Testis (tissue), 5 donors: ENCODE measurements at places on chromosomes 16 and 17. TPM values are rescaled to one million over a fixed set of nuclear protein-coding genes. Genes with fewer than 3 reads are reported as not detected.

Gene PLD6
- total RNA-seq = 44.2 TPM

Gene KRTAP4-9
- not detected for total RNA-seq

Gene TMEM231
- total RNA-seq = 21.2 TPM

Gene GABARAP
- total RNA-seq = 521 TPM

Gene MSLN
- 1.5 TPM for total RNA-seq

Gene SLC5A10
- total RNA-seq = 1.1 TPM

Gene NT5C
- 83.6 TPM for total RNA-seq

GRCh38 chr16:76278980-76279379, 1.8 kb downstream of the CNTNAP4 start:
- no peaks in the 10 kb centered on the region for H3K27me3 ChIP-seq
- no peaks in the 10 kb centered on the region for H3K36me3 ChIP-seq
- H3K4me1 ChIP-seq = no peaks in the 10 kb centered on the region
- H3K4me3 ChIP-seq = no peak overlapping the region

- no peak overlapping the region for H3K4me3 ChIP-seq
- H3K36me3 ChIP-seq = no peaks in the 10 kb centered on the region
- no peaks in the 10 kb centered on the region for H3K4me1 ChIP-seq
- H3K27me3 ChIP-seq = no peaks in the 10 kb centered on the region
- no peak overlapping the region for H3K27ac ChIP-seq
These were observed 18.5 kb upstream of the ALDH3A1 start for GRCh38 chr17:19766421-19767270.

DNA sequence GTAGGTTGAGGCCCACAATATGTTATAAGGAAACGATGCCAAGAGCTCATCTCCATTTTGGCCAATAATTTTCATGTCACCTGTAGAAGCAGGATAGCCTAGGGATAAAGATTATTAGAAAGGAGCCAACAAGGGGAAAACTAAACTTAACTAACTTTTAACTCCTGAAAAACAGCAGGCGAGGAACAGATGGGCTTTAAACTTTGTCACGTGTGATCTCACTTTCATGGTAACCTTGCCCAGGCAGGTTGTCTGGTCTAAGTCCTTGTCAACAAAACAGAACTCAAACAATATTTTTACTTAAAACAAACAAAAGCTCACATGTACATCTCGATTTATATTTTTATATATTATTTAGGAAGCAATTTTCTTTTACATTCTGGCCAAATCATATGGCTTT, 1672.0 kb downstream of the TP53TG3F start:
- H3K27me3 ChIP-seq = no peaks in the 10 kb centered on the region
- no peaks in the 10 kb centered on the region for H3K4me1 ChIP-seq
- H3K36me3 ChIP-seq = no peaks in the 10 kb centered on the region
- H3K27ac ChIP-seq = no peak overlapping the region

- no peaks in the 10 kb centered on the region for H3K36me3 ChIP-seq
- H3K4me1 ChIP-seq = peaks cover 5% of the 10 kb centered on the region
- no peak for DNase-seq
- no peaks in the 10 kb centered on the region for H3K27me3 ChIP-seq
- no peak overlapping the region for H3K4me3 ChIP-seq
These were observed 404.8 kb upstream of the HSBP1 start for GRCh38 chr16:83402967-83403366.

DNA sequence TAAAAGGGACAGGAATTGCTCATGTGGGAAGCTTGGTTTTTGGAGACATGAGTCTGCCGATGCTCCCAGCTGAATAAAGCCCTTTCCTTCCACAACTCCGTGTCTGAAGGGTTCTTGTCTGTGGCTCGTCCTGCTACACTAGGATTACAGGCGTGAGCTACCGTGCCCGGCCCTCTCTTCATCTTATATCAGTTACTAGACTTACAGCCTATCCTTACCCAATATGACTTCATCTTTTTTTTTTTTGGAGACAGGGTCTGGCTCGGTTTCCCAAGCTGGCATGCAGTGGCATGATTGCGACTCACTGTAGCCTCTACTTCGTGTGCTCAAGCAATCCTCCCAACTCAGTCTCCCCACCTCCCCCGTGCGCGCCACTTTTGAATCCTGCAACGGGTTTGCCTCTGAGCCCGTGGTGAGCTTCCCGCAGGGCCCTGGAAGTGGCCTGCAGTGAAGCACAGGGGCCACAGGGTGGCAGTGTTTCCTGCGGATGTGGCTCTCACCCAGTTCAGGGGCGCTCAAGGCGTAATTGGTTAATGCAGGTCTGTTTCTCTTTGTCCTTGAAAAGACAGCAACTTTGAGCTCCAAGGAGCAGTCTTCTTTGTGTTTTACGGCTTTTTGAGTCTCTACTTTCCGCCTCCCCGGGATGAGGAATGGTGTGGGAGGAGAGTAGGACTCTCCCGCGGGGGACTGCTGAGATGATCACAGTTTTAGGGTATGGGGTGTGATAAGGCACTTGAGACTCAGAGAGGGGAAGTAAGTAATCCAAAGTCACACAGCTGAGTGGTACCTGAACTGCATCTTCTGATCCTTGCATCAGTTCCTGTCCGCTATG, 22.7 kb upstream of the GPRC5B start:
- H3K4me3 ChIP-seq = no peak overlapping the region
- H3K36me3 ChIP-seq = no peaks in the 10 kb centered on the region
- H3K27me3 ChIP-seq = no peaks in the 10 kb centered on the region
- no peaks in the 10 kb centered on the region for H3K4me1 ChIP-seq
- DNase-seq = peak; percentile 79
- no peak overlapping the region for H3K27ac ChIP-seq

GRCh38 chr17:57940653-57941329, 14.4 kb downstream of the CUEDC1 start:
- no peak overlapping the region for H3K27ac ChIP-seq
- no peak for DNase-seq
- H3K4me1 ChIP-seq = peaks cover 7% of the 10 kb centered on the region
- H3K27me3 ChIP-seq = no peaks in the 10 kb centered on the region

GRCh38 chr16:70419384-70420327, 19.2 kb downstream of the ST3GAL2 start:
- H3K4me1 ChIP-seq = peaks cover 31% of the 10 kb centered on the region
- DNase-seq = no peak
- no peak overlapping the region for H3K4me3 ChIP-seq
- H3K36me3 ChIP-seq = no peaks in the 10 kb centered on the region
- no peak overlapping the region for H3K27ac ChIP-seq

GRCh38 chr16:58530179-58530578, 14.9 kb downstream of the SETD6 start:
- no peak overlapping the region for H3K27ac ChIP-seq
- no peaks in the 10 kb centered on the region for H3K27me3 ChIP-seq
- H3K4me3 ChIP-seq = no peak overlapping the region
- H3K4me1 ChIP-seq = peaks cover 4% of the 10 kb centered on the region
- DNase-seq = no peak
- no peaks in the 10 kb centered on the region for H3K36me3 ChIP-seq
